GM12878 (cell line): ENCODE measurements at places on chromosomes 16 and 17. TPM values are rescaled to one million over a fixed set of nuclear protein-coding genes. Genes with fewer than 3 reads are reported as not detected.

DNA sequence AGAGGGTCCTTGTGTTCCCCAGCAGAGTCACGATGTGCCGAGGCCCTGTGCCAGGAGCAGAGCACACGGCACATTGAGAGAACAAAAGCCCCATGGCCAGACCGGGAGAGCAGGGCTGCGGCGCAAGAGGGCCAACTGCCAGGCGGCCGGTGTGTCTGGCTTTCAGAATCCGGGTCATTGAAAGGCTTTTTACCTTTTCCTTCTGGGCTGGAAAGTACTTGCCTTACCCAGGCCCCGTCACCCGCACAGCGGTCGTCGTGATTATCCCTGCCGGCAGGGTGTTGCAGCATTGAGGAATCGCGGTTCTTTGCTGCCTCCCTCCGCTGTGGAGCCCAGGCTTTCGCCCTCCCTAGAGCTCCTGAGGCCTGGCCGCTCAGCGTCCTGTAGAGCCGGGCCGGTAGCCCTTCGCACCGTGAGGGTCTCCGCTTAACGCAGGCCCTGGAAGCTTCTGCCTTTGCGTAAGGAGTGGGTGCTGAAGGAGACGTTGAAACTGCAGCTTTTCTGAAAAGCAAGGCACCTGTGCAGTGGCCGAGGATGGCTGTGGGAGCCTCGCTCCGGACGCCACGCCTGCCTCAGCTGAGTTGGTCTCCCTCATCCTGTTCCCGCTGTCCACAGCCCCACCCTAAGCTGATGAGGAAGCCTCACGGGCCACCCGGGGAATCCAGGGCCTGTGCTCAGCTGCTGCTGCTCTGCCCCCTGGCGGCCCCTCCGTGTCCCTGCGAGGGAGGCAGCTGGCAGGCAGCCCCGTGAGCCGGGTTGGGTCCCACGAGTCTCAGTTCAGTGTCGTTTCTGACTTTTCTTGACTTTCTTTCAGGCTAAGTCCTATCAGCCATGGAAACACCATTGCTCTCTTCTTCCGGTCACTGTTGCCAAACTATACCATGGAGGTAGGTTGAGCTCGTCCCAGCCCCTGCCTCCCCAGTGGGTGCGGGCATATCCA lies 8.6 kb upstream of the MC1R start:
- DNase-seq, result no peak

GRCh38 chr16:27430512-27430911 lies 28.5 kb downstream of the IL21R start:
- DNase-seq, result no peak

DNA sequence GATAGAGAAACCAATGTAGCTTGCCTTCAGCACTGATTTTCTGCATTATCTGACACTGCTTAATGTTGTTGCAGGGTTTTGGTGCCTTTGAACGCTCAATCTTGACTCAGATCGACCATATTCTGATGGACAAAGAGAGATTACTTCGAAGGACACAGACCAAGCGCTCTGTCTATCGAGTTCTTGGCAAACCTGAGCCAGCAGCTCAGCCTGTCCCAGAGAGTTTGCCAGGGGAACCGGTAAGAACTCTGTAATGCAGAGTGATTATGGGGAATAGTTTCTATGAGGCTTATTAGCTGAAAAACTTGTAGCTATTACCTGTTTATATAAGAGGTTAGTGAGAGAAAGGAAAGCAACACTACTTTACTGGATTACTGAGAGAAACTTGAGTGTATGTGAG lies 40.4 kb downstream of the AATF start:
- DNase-seq, result no peak

- DNase-seq, result no peak
These were observed 289.2 kb upstream of the FOXF1 start for GRCh38 chr16:86221085-86221484.

GRCh38 chr16:54453871-54454270 lies 167.3 kb upstream of the IRX3 start:
- DNase-seq, result no peak

GRCh38 chr17:66369830-66370229 lies 67.4 kb downstream of the PRKCA start:
- DNase-seq, result no peak

- no peak for DNase-seq
These were observed 1.3 kb downstream of the SAMD14 start for GRCh38 chr17:50128441-50129352.

DNA sequence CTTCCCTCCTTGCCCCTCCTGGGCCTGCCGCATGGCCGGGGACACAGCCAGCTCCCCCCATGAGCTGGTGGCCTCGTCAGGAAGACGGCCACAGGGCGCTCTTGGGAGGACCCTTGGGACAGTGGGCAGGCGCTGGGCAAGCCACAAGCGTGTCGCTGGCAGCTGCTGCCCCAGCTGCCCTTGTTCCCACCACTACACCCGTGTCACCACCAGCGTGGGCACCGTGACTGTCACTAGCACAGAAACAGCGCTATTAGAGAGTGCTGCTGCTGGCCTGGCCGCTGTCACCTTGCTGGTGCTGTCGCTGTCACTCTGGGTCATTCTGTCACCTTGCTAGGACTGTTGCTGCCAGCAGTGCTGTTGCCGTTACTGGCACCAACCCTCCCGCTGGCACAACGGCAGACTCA lies 47.2 kb downstream of the ZFPM1 start:
- no peak for DNase-seq

The TNFRSF17 gene
- 92.4 and 106 TPM in 2 replicates for total RNA-seq

The ZG16 gene
- not detected in 2 replicates for total RNA-seq

The GRB7 gene
- total RNA-seq, result 0.23 and 0.45 TPM in 2 replicates
